ENCODE measurements at places on chromosomes 16 and 17.

DNA sequence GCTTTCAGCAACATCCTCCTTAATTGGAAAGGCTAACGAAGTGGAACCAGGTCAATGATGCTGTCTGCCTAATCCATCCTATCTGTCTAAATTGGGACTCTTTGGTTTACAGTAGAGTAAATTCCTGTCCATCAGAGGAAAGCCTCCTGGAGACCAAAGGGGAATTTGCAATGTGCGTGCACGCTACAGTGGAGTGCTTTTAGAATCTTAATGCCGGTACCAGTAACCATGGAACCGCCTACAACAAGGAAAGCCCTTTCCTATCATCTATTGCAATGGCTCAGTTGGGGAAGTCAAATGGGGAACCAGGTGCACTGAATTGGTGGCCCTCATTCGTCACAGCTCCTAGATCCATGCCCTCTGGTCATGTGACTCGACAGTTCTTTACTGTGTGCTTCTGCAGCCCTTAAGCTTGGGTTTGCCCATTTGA lies 110.1 kb downstream of the XYLT1 start:
- DNase-seq = no peak

GRCh38 chr17:7352503-7352889 lies 534 bp downstream of the KCTD11 start:
- DNase-seq = no peak

DNA sequence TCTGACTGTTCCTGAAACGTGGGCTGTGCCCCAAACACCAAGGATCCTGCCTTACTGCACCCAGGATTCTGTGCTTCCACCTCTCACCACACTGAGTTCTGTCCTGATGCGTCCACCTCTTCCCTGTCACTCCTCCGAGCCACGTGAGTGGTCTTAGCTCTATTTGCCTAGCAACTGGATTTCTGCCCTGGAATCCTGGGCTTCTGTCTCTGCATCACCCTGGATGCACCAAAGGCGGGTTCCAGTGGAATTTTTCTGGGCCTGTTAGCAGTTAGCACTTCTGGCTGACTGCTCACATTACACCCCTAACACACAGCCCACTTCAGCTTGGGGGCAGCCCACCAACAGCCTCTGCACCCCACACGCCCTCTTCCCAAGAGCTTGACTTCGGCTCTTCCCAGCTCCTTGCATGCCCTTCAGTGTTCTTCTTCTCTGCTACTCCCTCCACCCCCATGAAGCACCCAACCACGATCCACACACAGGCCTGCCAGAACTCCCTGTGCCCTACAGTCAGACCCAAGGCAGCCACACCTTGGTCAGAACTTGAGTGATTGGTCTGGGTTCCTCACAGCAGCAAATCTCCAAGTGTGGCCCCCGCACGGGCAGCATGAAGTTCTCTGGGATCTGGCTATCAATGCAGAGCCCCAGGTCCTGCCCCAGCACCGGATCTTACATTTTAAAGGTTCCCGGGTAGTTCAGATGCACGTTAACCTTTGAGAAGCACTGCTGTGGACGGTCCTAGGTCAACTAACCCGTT lies 129.8 kb upstream of the RCVRN start:
- DNase-seq = peak; percentile 37

DNA sequence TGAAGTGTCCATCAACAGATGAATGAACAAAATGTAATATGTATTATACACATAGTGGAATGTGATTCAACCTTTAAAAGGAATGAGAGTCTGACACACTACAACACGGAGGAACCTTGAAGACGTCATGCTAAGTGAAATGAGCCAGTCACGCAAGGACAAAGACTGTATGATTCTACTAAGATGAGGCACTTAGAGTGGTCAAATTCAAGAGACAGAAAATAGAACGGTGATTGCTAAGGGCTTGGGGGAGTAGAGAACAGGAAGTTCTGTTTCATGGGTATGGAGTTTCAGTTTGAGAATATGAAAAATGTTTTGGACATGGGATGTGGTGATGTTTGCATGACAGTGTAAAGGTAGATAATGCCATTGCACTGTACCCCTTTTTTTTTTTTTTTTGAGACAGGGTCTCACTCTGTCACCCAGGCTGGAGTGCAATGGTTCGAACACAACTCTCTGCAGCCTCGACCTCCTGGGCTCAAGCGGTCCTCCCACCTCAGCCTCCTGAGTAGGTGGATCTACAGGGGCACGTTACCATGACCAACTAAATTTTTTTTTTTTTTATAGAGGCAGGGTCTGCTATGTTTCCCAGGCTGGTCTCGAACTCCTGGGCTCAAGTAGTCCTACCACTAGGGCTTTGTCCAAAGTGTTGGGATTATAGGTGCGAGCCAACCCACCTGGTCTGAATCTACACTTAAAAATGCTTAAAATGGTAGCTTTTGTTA lies 2.9 kb upstream of the CCDC102A start:
- no peak for DNase-seq

GRCh38 chr17:33779234-33779591 lies 475.9 kb upstream of the CCL2 start:
- peak; percentile 48 for DNase-seq

DNA sequence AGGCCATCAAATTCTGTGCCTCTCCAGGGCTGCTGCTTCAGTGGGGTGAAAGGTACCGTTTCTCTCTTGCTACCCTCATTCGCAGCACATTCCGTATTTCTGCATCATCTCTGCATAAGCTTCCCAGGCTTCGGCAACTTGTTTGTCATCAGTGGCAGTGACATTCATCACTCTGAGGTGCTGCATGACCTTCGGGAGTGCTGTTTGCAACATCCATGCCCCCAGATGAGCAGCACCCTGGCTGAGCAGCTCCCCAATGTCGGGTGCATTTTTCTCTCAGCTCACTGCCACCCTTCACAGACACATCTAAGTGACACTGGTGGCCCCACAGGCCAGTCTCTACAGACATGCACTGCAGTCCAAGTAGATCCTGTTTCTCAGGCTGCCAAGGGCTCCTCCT lies 3.8 kb downstream of the CREBBP start:
- peak; percentile 49 for DNase-seq

DNA sequence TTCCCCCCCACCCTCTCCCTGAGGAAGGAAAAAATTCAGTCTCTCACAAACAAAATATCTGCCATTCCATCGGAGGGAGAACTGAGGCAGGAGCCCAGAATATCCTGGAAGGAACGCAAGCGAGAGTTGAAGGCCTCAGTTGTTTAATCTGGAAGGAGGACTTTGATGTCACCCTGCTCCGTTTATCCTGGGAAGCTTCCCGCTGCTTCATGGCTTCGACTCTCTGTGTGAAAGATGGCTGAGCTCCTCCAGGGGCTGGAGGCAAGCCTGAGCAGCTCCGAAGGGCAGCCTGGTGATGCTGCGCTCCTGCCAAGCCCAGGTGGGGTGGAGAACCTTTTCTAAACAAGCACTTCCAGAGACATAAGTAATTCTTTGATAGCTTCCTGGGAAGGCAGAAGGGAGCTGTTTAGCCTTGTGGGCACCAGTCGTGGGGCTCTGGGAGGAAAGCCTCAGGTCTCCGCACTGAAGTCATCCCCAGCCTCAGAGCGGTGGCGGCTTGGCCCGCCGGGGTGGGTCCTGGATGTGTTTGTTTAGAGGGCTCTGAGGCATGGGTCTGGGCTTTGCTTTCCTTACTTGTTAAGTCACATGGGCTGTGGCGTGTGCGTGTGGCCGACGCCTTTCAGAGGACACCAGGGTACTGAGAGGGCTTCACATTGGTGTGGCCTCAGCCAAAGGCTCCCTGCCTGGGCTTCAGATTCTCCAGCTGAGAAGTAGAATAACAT lies 7.9 kb downstream of the NKD1 start:
- no peak for DNase-seq

- no peak for DNase-seq
Observed at GRCh38 chr16:89337965-89338364, 120.5 kb downstream of the ZNF778 start.

DNA sequence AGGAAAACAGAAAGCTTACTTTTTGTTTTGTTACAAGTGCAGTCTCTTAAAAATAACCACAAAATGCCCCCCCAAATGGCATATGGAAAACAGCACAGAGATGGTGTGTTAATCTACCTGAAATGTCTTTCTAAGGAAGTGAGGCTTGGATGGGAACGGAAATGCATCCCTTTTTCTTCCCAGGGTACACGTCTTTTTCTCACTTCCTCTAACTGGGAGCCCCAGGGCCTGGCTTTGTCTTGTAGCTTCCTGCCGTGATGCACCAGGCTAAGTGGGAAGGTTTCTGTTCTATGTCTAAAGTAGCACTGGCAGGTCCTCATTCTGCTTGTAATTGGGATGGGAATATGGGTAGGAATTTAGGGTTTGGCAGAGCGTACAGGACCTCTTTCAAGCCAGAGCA lies 52.5 kb upstream of the CACNG3 start:
- no peak for DNase-seq

GRCh38 chr16:13138528-13138927 lies 237.1 kb downstream of the SHISA9 start:
- DNase-seq = no peak

DNA sequence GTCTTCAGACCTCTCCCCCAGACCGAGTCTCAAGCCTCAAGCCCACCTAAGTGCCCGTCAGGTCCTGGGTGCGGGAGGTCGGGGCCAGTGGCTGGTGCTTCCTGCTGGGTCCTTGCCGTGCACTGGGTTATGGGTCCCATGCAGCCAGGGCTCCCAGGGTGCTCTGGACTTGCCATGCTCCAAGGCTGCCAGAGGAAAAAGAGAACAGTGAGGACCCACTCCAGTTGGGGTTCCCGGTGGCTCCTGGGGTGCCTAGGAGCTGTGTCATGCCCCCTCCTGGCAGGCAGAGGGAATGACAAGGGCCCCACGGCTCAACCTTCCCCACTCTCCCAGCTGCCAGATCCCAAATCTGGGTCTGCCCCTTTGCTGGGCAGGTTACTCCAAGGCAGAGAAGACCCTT lies 3.8 kb downstream of the SNX20 start:
- DNase-seq = no peak

DNA sequence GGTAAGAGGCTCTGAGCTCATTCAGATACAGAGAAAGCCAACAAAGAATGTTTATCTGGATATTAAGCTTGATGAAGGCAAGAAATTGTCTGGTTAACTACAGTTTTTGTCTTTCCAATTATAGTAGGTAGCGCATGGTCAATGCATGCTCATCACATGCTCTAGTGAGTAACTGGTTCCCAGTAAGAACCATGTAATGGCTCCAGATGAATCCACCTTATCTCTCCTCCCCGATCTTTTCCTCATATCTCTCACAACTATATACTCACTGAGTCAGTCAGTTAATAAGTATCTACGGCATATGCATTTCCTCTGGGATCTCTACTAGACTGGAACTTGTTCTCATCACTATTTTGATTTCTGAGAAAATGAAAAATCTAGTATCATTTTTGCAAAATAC lies 340.7 kb upstream of the DYNLRB2 start:
- no peak for DNase-seq

DNA sequence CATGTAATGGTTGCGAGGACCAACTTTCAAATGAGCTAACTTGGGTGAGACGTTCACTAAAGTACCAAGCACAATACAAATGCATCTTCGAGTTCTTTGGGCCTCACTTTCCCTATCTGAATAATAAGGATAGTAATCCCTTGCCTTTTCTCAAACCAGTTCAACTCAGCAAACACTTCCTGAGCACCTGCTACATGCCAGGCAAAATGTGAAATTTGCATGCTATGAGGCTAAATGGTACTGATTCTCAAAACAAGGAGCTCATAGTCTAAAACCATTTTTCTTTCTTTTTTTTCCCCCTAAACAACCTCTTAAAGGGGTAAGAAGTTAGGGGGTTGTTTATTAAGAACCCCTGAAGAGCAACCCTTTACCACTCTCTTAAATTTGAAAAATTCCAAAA lies 101.4 kb upstream of the HLF start:
- no peak for DNase-seq

GRCh38 chr17:73459980-73460379 lies 148.2 kb upstream of the CDC42EP4 start:
- no peak for DNase-seq

DNA sequence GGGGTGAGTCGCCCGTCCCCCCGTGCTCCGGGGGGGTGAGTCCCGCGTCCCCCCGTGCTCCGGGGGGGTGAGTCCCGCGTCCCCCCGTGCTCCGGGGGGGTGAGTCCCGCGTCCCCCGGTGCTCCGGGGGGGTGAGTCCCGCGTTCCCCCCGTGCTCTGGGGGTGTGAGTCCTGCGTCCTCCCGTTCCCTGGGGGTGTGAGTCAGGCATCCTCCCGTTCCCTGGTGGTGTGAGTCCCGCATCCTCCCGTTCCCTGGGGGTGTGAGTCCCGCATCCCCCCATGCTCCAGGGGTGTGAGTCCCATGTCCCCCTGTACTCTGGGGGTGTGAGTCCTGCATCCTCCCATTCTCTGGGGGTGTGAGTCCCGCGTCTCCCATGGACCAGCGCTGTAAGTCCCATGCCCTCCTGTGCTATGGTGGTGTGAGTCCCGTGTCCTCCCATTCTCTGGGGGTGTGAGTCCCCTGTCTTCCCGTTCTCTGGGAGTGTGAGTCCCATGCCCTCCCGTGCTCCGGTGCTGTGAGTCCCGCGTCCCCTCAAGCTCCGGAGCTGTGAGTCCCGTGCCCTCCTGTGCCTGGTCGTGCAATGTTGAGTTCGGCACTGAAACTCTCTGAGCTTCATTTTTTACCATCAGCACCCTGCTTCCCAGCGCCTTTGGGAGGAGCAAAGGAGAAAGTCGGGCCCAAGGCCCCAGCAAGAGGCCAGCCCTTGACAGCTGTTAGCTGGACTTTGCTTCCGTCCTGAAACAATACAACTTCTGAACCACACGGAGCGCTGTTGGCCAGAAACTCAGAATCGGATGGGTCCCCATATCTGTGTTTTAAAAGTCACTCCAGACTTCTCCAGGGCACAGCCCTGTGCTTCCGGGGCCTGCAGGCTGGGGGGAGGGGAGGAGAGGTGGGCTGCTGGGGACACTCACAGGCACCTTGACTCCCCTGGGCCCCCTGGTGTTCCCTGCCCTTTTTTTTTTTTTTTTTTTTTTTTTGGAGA lies 11.5 kb upstream of the ZC3H18 start:
- DNase-seq = peak; percentile 35
